ENCODE measurements at places on chromosomes 16 and 17. TPM values are rescaled to one million over a fixed set of nuclear protein-coding genes. Genes with fewer than 3 reads are reported as not detected.

DNA sequence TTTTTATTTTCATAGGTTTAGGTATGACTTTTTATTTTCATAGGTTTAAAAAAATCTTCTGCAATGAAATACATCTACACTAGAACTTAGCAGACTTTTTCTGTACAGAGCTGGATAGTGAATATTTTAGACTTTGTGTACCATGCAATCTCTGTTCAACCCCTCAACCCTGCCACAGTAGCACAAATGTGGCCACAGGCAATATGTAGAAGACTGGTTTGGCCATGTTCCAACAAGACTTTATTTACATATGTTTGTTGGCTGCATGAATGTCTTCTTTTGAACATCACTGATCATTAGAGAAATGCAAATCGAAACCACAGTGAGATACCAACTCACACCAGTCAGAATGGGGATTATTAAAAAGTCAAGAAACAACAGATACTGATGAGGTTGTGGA is 229.2 kb downstream of the SHISA9 start:
- no peak for DNase-seq

EVI2B gene
- total RNA-seq = 70.1 TPM

CCT6B gene
- not detected for total RNA-seq

RPGRIP1L gene
- total RNA-seq = 1.1 TPM

ITGAL gene
- total RNA-seq = 11.9 TPM

USP22 gene
- total RNA-seq = 229 TPM

CDH5 gene
- total RNA-seq = 5.3 TPM
